NCI-H446 (cell line): ENCODE measurements at places on chromosomes 5 and 9.

- no peak for DNase-seq
These were observed 30.5 kb downstream of the COL27A1 start for GRCh38 chr9:114185570-114186490.

DNA sequence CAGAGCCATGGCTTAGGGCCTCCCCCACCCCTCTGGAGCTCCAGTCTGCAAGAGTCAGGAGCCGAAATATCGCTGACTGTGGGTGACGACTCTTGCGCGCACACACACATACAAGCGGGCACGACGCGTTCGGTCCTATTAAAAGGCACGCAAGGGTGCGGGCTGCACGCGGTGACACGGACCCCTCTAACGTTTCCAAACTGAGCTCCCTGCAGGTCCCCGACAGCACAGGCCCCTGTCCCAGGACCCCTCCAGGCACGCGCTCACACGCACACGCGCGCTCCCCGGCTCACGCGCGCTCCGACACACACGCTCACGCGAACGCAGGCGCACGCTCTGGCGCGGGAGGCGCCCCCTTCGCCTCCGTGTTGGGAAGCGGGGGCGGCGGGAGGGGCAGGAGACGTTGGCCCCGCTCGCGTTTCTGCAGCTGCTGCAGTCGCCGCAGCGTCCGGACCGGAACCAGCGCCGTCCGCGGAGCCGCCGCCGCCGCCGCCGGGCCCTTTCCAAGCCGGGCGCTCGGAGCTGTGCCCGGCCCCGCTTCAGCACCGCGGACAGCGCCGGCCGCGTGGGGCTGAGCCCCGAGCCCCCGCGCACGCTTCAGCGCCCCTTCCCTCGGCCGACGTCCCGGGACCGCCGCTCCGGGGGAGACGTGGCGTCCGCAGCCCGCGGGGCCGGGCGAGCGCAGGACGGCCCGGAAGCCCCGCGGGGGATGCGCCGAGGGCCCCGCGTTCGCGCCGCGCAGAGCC is at the start of gene GRIN1:
GRIN1 (plus strand) TSS at position 433 of the 746 bp plus-strand sequence. CDS start 333 bp downstream, outside the sequence.
- no peak for DNase-seq

DNA sequence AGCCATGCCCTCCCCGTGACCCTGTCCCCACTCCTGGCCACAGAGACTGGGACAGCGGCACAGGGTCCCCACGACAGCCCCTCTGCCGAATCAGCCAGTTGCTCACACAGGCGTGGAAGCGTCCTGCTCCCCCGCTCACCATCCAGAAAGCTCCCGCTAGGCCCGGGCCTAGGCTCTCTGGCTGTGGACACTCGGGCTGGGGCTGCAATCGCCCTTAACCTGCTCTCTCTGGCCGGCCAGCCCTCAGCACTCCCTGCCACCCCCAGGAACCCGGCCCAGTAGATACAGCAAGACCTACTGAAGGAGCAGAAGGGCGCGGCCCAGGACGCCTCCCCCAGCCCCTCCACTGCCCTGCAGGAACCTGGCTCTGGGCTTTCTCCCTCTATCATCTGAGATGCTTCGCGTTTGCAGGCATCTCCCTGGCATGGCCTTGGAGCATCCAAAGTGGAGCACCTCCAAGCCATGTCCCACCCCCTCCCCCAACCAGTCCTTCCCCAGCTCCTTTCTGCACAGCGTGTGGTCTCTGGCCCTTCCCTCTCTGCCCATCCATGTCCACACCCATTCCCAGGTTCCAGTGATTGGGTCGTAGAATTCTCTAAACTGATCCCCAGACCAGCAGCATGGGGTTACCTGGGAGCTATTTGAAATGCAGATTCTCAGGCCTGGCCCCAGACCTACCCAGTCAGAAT is 113.7 kb upstream of the LMX1B start:
- no peak for DNase-seq

GRCh38 chr9:89664896-89665329 is 60.1 kb downstream of the GADD45G start:
- DNase-seq = no peak

GRCh38 chr5:140827704-140828361 is at the start of gene PCDHA6:
TSS of gene PCDHA6 (plus strand) at chr5:140827960. CDS start at chr5:140828092, 132 bp downstream.
- DNase-seq = peak; percentile 66

- DNase-seq = no peak
These were observed 125.5 kb downstream of the PALM2AKAP2 start for GRCh38 chr9:109905472-109905871.

- no peak for DNase-seq
These were observed 50.7 kb downstream of the WNK2 start for GRCh38 chr9:93234600-93234999.

GRCh38 chr5:143573568-143574170 is 170.2 kb upstream of the NR3C1 start:
- no peak for DNase-seq

GRCh38 chr5:34603378-34603777 is 52.8 kb upstream of the RAI14 start:
- no peak for DNase-seq

DNA sequence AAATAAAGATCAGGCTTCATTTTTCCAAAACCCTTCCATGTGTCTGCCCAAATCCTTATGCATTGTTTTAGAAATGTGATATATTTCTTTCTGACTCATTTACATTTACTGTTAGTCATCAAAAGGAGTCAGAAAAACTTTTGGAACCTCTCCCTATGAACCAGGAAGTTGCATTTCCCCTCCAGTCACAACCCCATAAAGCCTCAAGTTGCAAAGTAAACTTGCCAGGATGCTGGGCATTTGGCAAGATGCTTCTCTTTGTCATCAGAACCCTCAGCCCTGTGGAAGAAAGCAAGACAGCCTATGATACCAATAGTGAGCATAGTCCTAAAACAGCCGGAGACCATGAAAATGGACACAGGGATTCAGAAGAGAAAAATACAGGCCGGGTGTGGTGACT is 84.2 kb downstream of the MUSK start:
- peak; percentile 26 for DNase-seq

GRCh38 chr5:32027717-32028458 is 146.2 kb downstream of the GOLPH3 start:
- no peak for DNase-seq

GRCh38 chr9:30198463-30199309 is 2185.8 kb upstream of the ACO1 start:
- no peak for DNase-seq

DNA sequence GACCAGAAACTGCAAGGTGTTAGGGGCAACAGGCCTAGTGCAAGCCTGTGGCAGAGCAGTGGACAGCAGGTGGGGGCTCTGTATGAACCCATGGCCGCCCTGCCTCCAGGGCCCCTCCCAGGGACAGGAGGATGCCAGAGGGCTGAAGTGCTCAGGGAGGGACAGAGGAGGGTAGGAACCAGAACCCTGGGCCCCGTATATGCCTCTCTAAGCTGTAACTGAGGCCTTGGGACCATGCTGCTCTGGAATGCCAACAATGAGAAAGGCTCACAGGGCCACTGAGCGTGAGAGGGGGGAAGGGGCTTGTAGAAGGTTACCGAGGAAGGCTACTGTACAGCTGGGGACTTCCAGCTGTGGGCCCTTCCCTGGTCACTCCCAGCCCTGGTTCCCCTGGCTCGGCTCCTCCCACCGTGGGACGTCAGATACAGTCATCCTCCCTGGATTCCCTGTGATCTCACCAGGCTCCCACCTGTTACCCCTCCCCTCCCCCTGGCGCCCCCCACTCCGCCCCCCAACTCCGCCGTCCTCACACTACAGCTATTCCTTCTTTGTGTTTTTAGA is 21.1 kb downstream of the AQP7 start:
- no peak for DNase-seq

- no peak for DNase-seq
These were observed 88.5 kb upstream of the TXNDC8 start for GRCh38 chr9:110426052-110426709.

DNA sequence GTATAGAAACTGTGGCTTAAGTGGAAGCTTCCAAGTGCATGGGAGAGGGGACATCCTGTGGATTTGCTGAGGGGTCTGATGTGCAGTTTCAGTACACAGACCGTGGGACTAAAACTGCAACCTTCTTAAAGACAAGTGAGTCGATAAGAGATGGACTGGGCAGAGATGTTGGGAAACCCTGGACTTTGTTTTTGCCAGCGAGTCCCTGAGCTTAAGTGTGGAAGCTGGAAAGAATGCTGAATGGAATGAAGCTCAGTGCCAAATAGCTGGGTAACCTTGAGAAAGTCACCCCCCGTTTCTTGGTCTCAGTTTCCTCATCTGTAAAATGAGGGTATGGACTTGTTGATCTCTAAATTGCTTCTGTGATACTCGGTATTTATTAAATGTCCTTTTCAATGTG is 37.3 kb upstream of the KLF9 start:
- DNase-seq = no peak

DNA sequence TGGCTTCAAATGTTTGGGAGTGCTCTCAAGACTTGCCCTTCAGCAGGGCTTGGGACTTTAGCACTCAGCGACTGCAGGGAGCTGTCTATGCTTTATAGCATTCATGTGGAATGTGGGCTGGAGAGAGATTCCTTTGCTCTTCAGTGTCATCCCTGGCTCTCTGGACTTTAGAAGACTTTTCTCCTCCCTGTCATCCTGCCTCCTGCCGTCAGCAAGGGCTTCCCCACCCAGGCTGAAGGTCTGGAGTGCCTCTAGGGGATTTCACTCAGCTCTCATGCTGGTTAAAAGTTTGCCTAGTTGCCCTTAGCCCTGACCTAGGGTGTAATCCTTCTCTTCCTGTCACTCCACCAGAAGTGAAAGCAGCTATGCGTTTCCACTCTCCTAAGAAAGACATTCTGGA is 210.9 kb downstream of the FRMD3 start:
- DNase-seq = no peak

DNA sequence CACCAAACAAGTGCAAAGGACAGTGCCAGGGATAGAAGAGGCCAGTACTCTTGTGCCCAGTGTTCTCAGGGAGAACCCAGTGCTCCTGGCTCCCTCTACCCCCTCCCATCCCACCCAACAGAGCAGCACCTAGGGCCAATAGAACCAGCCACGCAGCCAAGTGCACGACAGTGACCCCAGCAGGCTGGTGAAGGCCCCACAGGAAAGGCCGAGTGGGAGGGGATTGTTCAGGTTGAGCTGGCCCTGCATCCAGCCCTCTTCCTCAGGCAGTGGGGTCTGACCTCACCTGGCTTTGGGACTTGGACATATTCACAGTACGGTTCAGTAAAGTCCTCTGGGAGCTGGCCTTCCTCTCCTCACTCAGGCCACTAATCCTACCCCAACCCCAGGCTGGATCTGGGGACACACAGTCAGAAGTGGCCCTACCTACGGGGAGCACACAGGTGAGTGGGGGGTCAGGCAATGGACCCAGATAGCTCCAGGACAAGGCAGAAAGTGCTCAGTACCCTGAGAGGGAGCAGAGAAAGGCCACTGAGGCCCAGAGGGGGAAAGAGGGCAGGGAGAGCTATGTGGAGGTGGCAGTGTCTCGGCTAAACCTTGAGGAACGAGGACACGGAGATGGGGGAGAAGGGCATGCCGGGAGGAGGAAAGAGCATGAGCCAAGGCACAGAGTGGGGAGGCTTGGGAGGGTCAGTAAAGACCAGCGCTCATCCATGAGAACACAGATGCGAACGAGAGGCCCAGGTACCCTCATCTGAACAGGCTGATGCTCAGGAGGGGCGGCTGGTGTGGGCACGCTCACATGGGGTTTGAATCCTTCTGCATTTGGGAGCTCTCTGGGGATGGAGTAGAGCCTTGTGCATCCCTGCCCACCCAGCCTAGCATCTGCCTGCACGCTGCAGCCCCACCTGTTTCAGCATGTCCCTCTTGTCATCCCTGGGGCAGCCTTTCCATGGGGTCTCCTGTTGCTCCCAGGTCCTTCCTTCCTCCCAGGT is 25.6 kb downstream of the POLR1E start:
- no peak for DNase-seq

DNA sequence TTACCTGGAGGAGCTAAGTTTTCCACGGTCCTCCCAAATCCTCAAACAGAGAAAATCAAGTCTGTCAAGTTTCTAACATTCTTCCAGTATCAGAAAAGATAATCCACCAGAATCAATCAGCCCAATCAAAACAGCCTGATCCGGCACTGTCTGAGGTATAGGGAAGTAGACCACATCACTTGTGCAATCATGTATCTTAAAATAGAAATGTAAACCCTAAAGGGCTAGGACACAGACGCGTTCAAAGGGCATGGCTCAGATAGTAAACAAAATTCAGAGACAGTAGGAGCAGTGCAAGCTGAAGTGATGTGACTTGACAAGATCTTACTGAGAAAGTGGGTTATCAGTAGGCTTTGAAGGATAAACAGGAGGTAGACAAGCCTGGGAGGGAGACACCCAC is 252.4 kb upstream of the DAPK1 start:
- no peak for DNase-seq

DNA sequence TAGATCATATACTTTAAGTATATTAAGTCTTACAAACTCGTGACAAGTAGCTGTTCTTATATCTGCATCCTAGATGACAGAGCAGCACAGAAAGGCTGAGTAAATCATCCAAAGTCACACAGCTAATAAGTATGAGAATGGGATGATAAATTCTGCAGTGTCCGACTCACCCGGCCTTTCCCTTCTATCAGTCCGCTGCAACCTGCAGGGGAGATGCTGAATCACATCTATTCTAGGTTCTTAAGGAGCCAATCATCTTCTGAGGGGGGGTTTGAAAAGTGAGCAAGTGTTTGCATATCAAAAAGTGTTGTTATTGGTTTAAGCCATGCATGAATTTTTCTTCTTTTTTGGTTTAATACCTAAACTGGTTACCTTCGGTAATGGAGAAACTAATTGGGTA is 38.9 kb downstream of the ADAMTS16 start:
- no peak for DNase-seq

DNA sequence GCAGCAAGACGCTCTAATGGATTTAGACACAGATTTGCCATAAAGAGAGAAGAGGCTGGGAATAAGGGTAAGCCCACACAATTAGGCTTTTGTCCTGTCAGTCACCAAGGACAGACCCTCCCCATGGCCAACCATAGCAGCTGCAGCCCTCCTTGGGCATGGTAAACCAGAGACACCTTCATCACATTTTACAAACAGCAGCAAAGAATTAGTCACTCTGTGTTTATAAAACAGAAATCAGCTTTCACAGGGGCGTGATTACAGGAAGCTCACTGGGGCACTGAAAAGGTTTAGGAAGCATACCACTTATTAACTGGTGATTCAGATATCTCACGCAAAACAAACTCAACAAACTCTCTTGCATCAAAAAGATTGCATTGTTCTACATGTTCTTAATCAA is 37.3 kb upstream of the ZNF622 start:
- no peak for DNase-seq

GRCh38 chr5:141669520-141669919 is 12.5 kb downstream of the ARAP3 start:
- DNase-seq = no peak

- no peak for DNase-seq
These were observed 13.8 kb downstream of the SLC44A1 start for GRCh38 chr9:105258225-105258737.
